ENCODE measurements at places on chromosomes 11 and 22. TPM values are rescaled to one million over a fixed set of nuclear protein-coding genes. Genes with fewer than 3 reads are reported as not detected.

Gene TMEM126A
- 50.5 TPM for total RNA-seq

Gene OR4C11
- total RNA-seq: not detected

Gene CYP2D6
- total RNA-seq: 0.33 TPM

Gene SCUBE2
- total RNA-seq: 1.5 TPM

Gene LRRC56
- 0.73 TPM for total RNA-seq

Gene P4HA3
- total RNA-seq: 3.1 TPM

Data from smooth muscle cell of trachea (primary cell).